Smooth muscle cell of the brain vasculature (primary cell): ENCODE measurements at places on chromosomes 3 and 15.

- DNase-seq: no peak
Measured at GRCh38 chr3:145089337-145089736, 1071.6 kb downstream of the PLOD2 start.

DNA sequence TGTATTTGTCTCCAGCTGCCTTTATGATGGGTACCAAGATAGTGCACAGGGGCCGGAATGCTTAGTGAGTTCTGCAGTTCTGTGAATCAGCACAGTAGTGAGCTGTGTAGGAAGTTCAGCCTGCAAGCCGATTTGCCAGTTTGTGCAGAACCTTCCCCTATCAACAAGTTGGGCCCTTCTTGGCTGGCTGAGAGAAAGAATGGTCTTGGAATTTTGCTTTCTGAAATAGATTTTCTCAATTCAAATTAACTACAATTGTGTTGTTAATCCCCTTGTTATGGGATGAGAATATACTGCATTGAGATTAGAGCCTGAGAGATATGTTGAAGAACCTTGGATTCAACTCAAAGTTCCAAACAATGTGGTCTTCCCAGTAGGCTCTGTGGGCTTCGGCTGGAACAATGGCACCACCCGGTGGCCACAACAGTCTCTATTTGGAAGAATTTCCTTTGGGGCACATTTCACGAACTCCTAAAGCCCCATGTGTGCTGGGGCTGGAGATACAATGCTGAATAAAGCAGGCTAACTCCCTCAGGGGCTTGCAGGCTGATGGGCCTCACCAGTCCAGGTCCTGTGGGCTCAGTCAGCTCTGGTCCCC is 59.1 kb downstream of the TRIM42 start:
- peak; percentile 35 for DNase-seq

- DNase-seq: no peak
Measured at GRCh38 chr3:15261274-15261673, 55.2 kb downstream of the CAPN7 start.

DNA sequence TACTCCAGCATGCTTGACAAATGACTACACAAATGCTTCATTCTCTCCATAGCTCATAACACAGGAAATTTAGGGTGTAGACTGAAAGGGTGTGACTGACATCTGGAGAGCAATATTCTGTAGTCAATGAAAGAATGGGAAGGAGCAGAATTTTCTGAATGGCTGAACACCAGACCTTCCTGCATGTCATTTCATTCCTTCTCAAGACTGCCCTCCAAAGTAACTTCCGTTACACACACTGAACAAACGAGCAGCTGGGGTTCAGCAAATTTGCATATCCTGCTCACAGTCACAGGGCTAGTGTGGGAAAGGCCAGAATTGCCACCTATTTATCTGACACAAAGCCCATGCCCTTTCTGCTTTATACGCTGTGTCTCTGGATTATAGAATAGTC is 325.0 kb upstream of the CFAP20DC start:
- no peak for DNase-seq
